ENCODE measurements at places on chromosomes 16 and 17.

- no peak for DNase-seq
Measured at GRCh38 chr17:6780001-6780400, 4.0 kb downstream of the FBXO39 start.

DNA sequence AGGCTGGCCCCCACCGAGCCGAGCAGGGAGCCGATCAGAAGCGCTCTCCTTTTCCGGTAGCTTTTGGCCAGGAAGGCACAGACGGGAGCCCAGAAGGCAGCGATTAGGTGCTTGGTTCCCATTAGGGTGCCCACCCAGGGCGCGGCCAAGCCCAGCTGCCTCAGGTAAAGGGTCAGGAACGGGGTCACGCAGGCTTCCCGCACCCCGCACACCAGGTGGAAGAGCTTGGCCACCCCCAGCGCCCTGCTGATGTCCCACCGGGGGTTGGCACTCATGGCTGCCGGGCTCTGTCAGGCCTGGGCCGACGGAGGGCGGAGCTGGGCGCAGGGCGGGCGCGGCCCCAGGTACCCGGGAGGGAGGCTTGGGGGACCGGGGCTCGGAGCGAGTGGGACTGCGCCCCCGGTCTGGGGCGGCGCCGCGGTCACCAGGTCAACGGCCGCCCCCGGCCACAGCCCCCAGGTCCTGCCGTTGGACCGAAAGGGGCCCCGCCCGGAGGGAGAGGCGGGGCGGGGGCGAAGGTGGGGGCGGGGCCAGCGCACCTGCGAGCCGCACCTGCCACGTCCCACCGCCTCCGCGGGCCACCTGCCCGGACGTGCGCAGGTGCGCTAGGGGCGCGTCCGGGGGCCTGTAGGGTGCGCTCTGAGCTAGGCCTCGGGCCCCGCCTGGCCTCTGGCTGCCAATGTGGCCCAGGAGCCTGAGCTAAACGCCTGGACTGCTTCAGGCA is at the start of gene MFSD6L:
Gene MFSD6L (minus strand): TSS at position 520 of the 724 bp plus-strand sequence. CDS start 245 bp downstream, at position 275.
- no peak for DNase-seq

GRCh38 chr16:69285240-69285639 is 25.9 kb upstream of the VPS4A start:
- no peak for DNase-seq

- no peak for DNase-seq
Measured at GRCh38 chr17:28334171-28334570, 1.1 kb downstream of the IFT20 start.

DNA sequence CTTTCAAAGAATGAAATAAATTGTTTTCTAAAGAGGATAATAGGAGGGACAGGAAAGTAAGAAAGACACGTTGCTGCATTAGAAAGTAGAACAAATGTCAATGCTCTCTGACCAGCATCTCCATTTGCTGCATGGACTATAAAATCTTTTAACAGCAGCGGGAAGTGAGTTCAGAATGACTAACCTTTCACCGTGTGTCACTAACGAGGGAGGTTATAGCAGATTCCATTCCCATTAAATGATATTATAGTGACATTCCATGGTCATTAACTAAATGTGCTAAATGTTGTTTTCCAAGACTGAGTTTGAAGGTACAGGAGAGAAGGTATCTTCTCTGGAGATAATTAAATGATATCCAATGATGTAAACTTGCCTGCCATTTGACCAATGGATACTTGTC is 127.1 kb upstream of the HS3ST3A1 start:
- DNase-seq, result no peak

All from stimulated activated CD8-positive, alpha-beta memory T cell treated with anti-CD3 and anti-CD28 coated beads, Interleukin-4, amount 100 ng/mL, for 4 hours (primary cell).